ENCODE measurements at places on chromosomes 1 and 21.

GRCh38 chr1:159978107-159978398 is 24.0 kb upstream of the SLAMF9 start:
- no peak for DNase-seq

DNA sequence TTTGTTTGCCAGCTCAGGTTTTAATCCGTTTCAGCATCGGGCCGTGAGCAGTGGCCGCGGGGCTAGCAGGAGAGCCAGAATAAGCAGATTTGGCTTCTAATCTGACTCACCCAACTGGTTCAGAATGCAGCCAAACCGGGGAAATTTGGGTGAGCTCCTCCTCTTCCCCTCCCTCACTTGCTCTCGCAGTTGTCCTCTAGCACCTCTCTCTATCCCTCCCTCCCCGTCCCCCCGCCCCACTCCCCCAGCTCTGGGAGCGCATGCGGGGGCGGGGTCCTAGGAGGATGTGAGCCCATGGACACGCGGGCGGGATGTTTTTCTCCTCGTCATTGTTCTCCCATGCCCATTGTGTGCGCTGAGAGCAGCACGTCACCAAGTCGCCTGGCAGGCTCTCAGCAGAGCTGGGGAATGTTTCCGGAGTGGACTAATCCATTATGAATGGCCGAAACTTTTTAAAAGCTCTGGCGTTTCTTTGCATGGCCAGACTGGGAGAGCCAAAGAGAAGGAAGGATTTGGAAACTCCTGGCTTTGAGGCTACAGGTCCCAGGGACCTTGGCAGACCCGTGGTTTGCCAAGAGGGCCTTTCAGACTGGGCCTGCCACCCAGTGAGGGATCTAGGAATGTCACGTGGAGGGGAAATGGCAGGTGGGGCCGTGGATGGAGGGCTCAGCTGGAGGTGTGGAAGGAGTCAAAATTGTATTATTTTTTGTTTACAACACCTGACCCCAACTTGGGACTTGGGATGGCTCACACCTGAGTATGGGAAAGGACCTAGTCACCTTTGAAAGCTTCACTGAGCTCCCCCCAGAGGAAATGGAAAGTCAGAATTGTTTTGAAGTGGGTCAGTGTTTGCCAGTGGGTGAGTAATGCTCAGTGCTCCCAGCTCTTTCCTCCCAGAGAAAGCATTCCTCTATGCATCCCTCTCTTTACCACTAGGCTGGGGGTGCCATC is 39.2 kb downstream of the CDK18 start:
- peak; percentile 87 for DNase-seq

GRCh38 chr1:37866491-37866890 is 7.1 kb upstream of the MTF1 start:
- peak; percentile 64 for DNase-seq

DNA sequence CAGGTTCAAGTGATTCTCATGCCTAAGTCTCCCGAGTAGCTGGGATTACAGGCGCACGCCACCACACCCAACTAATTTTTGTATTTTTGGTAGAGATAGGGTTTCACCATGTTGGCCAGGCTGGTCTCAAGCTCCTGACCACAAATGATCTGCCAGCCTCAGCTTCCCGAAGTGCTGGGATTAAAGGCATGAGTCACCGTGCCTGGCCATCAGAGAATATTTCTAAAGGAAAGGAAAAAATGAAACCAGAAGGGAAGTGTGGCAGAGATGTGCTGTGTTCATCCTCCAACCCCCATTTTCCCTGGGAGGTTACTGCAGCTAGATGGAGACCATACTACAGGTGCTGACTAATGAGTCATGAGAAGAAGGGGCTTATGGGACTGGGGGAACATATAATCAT is 964.1 kb downstream of the TTLL7 start:
- DNase-seq: peak; percentile 15

GRCh38 chr1:21749109-21749508 is 33.8 kb downstream of the USP48 start:
- no peak for DNase-seq

DNA sequence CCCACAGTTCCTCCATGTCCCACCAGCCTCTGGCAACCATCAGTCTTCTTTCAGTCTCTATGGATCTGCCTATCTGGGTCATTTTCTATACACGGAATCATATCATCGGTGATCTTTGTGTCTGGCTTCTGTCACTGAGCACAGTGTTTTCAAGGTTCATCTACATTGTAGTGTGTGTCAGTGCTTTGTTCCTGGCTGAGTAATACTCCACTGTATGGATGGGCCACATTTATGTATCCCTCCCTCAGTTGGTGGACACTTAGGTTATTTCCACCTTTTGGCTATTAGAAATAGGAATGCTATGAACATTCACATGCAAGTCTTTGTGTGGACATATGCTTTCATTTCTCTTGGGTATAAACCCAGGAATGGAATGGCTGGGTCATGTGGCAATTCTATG is 46.6 kb downstream of the RIPK4 start:
- DNase-seq: no peak

- no peak for DNase-seq
Observed at GRCh38 chr1:219152751-219153150, 20.9 kb upstream of the LYPLAL1 start.

GRCh38 chr1:94522304-94522703 is 19.3 kb downstream of the F3 start:
- peak; percentile 65 for DNase-seq

DNA sequence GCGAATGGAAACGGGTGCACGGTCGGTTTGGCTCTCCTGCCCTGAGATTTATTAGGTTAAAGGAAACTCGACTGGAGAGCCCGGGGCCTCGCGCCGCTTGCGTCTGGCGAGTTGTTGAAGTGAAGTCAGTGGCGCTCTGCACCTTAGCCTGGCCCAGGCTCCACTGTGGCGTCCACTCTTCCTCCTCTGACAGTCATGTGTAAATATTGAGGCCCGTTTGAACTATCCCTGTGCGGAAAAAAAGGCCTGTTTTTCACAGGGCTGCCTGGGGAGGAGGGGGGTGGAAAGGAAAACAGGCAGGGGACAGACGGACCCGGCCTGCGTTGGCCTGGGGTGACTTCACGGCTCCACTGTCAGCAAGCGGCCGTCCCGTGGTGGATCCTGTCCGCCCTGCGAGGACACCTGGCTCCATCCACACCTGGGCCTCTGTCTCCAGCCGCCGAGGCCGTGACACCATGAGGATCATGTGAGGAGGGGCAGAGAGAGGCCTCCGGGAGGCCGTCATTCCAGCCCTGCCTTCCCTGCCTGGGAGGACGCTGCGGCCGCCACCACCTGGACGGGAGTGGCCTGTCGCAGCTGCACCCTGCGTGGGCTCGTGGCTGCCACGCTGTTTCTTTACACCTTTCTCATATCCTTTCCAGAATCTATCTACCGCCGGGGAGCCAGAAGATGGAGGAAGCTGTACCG is 59.8 kb downstream of the FAAP20 start:
- no peak for DNase-seq

DNA sequence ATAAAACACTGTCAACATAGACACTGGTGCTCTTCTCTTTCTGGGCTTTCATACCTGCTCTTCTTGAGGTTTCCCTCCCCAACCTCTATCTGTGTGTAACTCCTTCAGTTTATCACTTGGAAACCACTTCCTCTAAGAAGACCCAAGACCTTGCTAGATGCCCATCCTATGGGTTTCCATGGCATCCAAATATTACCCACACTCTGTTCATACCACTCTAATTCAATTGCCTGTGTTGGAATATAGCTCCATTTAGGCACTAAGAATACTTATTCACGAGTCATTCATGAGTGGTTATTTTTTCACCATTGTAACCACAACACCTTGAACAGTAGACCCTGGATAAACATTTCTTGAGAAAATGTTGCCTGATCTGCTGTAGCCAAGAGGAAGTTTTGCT is 231.1 kb upstream of the SGIP1 start:
- DNase-seq: no peak

DNA sequence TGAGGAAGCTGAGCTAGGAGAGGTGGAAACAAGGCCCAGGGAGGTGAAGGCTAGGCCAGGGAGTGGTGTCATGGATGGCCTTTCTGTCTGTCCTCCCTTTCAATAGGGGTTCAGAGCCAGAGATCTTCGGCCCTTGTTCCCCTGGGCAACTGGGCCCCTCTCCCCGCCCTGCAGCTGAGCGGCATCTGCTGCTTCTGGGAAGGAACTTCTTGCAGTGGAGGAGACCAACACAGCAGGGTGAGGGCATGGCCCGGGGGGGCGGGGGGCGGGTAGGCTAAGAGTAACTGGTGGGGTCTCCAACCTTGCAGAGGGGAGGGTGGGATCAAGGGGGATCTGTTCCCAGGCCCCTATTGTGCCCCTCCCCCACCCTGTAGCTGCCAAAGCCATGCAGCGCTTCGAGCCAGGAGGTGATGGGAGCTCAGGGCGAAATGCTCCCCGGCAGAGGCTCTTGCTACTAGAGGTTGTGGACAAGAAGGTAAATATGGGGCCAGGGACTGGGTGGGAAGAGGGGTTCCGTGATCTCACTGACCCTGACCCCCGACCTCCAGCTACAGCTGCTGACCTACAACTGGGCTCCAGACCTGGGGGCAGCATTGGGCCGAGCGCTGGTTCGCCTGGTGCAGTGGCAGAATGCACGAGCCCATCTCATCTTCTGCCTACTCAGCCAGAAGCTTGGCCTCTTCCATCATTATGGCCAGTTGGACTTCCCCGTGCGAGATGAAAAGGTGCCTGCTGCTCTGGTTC is 11.7 kb downstream of the HYI start:
- no peak for DNase-seq

DNA sequence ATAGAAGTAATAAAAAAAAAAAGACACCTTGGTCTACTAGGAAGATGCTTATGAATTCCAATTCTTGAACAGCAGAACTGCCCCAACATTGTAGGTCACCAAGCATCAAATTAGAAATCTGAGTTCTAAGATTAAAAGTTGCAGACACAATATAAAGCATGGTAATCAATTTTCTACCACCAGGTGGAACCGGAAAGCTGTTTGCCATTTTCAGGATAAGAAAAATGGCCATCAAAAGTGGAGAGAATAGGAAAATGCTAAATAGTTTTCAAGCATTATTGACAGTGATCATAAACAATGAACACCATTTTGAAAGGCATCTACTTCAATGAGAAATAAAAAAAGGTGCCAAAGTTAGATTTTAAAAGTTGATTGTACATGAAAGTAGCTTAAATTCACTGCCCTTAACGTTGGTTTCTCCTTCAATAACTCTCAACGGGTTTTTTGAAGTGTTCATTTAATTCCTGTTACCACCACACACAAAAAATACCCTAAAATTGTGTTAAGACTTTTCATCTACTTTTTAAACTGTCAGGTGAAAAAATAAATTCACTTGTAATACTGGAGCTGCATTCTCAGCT is 252.9 kb downstream of the KCNT2 start:
- peak; percentile 37 for DNase-seq

- DNase-seq: peak; percentile 49
Observed at GRCh38 chr1:241658081-241658793, 6.2 kb downstream of the WDR64 start.

DNA sequence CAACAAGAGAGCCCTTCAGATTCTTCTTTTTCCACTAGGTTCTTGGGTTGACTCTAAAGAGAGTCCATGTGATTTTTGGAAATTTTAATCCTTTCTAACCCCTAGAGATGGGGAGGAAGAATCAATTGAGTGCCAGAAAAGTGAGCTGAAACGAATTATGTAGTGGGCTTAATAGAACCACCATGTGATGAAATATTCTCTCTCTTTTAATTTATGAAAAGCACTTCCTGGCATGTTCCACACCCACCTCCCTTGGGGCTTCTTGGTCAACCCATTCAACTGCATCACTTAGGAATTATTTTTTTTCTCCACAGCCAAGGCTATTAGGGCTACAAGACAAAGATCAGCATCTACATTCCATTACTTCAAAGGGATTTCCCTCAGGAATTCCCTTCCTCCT is 79.6 kb downstream of the ZC3H11B start:
- DNase-seq: no peak

GRCh38 chr1:201840490-201840889 is 11.5 kb downstream of the IPO9 start:
- no peak for DNase-seq

GRCh38 chr1:95229037-95229436 is 5.0 kb upstream of the RWDD3 start:
- DNase-seq: peak; percentile 21

DNA sequence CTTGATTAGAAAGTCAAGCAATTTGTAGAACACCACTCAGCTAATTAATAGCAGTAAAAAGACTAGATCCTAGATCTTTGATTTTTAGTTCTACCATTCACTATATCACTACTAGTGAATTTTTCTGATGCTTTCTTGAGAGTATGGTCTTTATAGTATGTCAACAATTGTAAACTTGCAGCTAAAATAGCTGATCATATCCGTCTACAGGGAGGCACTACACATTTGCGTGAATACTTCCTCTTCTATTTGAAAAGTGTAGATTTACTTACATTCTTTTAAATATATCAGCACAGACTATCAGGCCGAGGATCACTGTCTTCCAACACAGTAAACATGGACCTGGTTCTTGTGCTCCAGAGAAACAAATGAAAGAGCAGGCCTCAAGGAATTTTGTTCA is 18.6 kb upstream of the PTPRC start:
- no peak for DNase-seq

DNA sequence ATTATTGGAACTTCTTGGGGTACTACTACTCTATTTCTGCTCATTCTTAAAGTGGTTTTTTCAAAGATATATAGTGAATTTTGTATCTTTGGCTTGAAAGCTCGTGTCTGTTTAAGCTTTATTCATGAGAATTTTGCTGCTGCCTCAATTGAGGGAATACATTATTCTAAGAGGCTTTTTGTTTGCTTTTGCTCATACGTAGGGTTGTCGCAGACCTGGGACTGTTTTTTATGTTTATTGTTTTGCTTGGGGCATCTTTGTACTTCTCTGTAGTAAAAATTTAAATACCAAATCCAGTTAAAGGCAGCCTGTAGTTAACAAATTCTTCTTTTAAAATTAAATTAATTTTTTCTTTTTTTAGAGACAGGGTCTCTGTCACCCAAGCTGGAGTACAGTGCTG is 62.3 kb downstream of the ANGPTL1 start:
- DNase-seq: no peak

DNA sequence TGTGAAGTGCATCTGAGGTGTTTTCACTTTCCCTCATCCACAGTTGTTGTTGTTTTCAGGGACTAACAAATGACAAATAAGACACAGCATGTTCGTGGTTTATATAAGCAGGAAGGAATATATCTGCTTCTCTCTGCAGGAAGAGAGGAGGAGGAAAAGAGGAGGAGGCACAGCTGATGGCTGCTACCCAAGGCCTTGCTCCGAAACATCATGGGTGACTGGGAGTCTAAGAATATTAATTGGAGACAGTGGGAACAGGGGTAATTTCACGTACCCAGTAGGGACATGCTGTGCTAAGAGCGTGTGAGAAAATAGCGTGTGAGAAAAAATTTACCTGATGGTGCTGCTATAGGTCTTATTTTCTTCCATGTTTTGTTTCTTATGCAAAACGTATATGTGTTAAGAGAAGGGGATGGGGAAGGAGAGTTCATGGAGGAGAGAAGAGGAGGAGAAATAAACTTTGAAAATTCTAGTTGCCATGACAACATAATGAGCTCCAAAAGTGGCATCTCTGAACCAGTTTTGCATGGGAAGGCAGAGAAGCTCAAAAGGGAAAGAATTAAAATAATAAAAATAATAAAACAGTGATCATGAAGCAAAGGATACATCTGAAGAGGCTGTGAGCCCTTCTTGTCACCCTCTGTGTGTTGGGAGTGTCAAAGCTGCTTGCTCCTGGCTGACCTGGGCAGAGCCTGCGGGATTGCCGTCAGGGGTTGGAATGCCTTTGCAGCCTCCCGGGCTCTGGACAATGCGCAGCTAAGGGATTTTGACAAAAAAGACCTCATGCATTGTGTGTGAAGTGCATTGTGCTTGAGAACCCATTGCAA is 192.0 kb downstream of the CACNA1E start:
- no peak for DNase-seq

- peak; percentile 88 for DNase-seq
Observed at GRCh38 chr21:45102391-45102932, 28.1 kb downstream of the ADARB1 start.

- DNase-seq: no peak
Observed at GRCh38 chr1:12769031-12769430, 4.5 kb upstream of the PRAMEF12 start.
